Effector memory CD4-positive, alpha-beta T cell (primary cell): ENCODE measurements at places on chromosomes 2 and 18.

- no peaks in the 10 kb centered on the region for H3K27me3 ChIP-seq
- H3K36me3 ChIP-seq = no peaks in the 10 kb centered on the region
- H3K4me3 ChIP-seq = no peak overlapping the region
- no peaks in the 10 kb centered on the region for H3K4me1 ChIP-seq
These were observed 320.4 kb upstream of the REV1 start for GRCh38 chr2:99810225-99810624.

GRCh38 chr2:212975333-212975732 lies 176.1 kb downstream of the IKZF2 start:
- H3K27me3 ChIP-seq = no peaks in the 10 kb centered on the region
- H3K4me1 ChIP-seq = no peaks in the 10 kb centered on the region
- no peaks in the 10 kb centered on the region for H3K36me3 ChIP-seq
- no peak overlapping the region for H3K27ac ChIP-seq
- DNase-seq = no peak

DNA sequence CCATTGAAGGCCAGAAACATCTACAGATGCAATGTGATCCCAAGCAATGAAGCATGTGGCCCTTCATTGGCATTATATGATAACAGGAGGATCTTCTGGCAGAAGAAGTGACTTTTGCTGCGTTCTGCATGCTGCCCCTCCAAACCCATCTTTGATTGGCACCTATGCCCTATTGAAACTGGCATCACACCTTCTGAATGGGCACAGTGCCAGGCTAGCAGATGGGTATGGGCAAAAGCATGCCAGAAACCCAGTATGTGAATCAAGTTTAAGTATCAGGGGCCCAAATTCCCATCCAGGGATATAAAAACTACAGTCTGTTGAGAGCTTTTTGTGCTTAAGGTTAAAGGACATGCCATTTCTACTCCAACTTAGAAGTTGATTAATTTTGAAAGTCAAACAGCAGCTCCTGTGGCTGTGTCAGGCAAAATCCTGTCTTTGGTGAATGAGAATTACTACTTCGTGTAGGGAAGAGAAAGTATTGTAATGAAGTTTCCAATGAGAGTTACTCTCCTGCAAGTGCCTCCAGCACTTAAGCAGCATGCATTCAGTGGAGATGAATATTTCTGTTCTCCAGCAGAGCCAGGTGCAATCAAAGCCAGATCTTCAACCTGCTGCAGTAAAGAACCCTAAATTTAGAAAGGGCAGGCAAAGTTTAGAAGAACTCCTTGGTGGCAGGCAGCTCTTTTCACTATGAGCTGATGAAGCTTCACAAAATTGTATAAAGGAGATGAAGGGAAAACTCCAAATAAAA lies 8.6 kb downstream of the VRK2 start:
- H3K36me3 ChIP-seq = no peaks in the 10 kb centered on the region
- H3K27me3 ChIP-seq = no peaks in the 10 kb centered on the region
- H3K27ac ChIP-seq = no peak overlapping the region
- DNase-seq = no peak

DNA sequence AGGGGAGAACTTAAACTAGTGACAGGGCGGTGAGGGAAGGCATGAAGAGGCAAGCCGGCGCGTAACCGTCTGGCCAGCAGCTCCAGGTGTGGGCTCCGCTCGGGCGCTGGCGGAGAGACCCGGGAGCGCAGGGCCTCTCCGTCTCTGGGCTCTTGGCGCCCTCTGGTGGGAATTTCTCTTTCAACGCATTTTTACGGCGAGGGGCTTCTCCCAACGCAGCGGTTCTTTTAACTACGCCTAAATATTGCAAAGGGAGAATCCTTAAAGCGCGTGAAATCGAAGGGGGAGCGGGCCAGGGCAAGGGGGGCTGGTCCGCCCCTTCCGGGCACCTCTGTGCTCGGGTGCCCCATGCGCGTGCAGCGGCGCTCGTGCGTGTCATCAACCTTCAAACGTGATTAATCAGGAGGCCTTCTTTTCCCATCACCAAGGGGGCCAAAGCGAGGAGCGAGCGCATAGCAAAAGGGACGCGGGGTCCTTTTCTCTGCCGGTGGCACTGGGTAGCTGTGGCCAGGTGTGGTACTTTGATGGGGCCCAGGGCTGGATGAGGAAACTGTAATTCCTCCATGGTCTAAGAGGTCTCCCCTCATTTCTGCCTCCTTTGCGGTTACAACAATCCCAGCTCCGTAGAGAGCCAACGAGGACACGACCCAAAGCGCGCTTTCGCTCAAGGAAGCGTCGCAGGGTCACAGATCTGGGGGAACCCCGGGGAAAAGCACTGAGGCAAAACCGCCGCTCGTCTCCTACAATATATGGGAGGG lies 762 bp upstream of the GAD1 start:
- peak; percentile 26 for DNase-seq
- no peak overlapping the region for H3K27ac ChIP-seq
- H3K4me3 ChIP-seq = peak overlapping the region; percentile 55
- H3K27me3 ChIP-seq = peaks cover 72% of the 10 kb centered on the region

DNA sequence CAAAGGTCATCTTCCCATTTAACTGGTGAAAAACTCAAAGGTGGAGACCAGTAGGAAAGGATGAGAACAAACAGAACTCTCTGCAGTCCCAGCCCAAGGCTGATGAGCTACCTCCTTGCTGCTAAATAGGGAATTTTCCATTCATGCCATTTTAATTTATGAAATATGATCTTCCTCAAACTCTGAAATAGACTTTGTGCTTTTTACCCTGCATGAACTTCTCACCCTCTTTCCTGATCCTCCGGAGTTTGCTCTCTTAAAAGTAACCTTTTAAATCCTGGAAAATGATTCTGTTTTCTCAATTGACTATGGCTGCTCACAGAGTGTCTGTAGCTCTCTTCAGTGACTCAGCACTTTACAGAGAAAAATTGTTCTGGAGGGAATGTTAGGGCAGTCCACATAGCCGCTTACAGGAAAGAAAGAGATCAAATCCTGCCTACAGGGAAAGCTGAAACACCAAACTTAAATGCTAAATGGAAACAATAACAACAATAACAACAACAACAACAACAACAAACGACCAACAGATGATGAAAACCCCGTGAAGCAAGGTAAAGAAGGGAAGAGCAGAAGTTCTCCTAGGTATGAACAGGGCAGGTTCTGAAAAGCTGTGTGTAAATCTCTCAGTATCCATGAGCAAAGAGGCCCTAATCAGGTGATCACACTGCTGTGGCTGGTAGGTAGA lies 79.8 kb upstream of the SESTD1 start:
- H3K27ac ChIP-seq = no peak overlapping the region
- no peak for DNase-seq
- no peaks in the 10 kb centered on the region for H3K36me3 ChIP-seq

DNA sequence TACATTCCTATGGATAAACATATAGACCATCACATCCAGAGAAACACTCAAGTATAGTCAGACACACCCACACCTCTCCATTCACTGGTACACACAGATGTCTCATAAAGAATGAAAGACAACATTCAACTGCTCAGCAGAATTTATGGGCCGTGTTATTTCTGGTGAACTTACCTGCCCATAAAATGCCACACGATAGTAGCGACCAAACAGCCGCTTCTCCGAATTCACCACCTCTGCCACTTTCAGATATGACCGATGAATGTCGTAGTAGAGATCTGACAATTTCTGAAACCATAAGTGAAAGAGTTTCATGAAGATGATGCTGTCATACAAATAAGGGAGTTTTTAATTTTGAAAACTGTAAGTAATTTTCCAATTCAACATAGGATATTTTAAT lies 70.7 kb upstream of the CCDC195 start:
- DNase-seq = no peak
- no peak overlapping the region for H3K27ac ChIP-seq
- no peaks in the 10 kb centered on the region for H3K27me3 ChIP-seq
- no peak overlapping the region for H3K4me3 ChIP-seq
- H3K36me3 ChIP-seq = peaks cover 74% of the 10 kb centered on the region
- H3K4me1 ChIP-seq = no peaks in the 10 kb centered on the region

DNA sequence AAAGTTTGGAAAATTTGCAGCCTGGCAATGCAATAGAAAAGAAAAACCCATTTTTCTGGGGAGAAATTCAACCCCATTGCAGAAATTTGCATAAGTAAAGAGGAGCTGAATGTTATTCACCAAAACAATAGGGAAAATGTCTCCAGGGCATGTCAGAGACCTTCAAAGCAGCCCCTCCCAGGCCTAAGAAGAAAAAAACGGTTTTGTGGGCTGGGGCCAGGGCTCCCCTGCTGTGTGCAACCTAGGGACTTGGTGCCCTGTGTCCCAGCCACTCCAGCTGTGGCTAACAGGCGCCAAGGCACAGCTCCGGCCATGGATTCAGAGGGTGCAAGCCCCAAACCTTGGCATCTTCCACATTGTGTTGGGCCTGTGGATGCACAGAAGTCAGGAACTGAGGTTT lies 224.5 kb downstream of the TXNL1 start:
- H3K4me1 ChIP-seq = no peaks in the 10 kb centered on the region
- H3K4me3 ChIP-seq = no peak overlapping the region
- DNase-seq = no peak
- no peak overlapping the region for H3K27ac ChIP-seq
- no peaks in the 10 kb centered on the region for H3K36me3 ChIP-seq
- H3K27me3 ChIP-seq = no peaks in the 10 kb centered on the region

GRCh38 chr2:54341656-54342055 lies 85.6 kb upstream of the TSPYL6 start:
- H3K27ac ChIP-seq = no peak overlapping the region
- no peak overlapping the region for H3K4me3 ChIP-seq
- no peaks in the 10 kb centered on the region for H3K4me1 ChIP-seq

- no peaks in the 10 kb centered on the region for H3K36me3 ChIP-seq
- no peak overlapping the region for H3K27ac ChIP-seq
- no peak overlapping the region for H3K4me3 ChIP-seq
These were observed 367.8 kb downstream of the GPD2 start for GRCh38 chr2:156803967-156804366.

GRCh38 chr2:146433116-146433875 lies 1411.5 kb upstream of the ACVR2A start:
- H3K27ac ChIP-seq = no peak overlapping the region
- H3K4me1 ChIP-seq = no peaks in the 10 kb centered on the region
- H3K27me3 ChIP-seq = no peaks in the 10 kb centered on the region
- H3K36me3 ChIP-seq = no peaks in the 10 kb centered on the region
- no peak overlapping the region for H3K4me3 ChIP-seq

GRCh38 chr2:75025633-75026380 lies 67.4 kb downstream of the POLE4 start:
- no peaks in the 10 kb centered on the region for H3K27me3 ChIP-seq
- H3K36me3 ChIP-seq = no peaks in the 10 kb centered on the region
- no peaks in the 10 kb centered on the region for H3K4me1 ChIP-seq

GRCh38 chr2:96852667-96853066 lies 5.1 kb downstream of the ANKRD39 start:
- peaks cover 39% of the 10 kb centered on the region for H3K36me3 ChIP-seq
- H3K27me3 ChIP-seq = no peaks in the 10 kb centered on the region

DNA sequence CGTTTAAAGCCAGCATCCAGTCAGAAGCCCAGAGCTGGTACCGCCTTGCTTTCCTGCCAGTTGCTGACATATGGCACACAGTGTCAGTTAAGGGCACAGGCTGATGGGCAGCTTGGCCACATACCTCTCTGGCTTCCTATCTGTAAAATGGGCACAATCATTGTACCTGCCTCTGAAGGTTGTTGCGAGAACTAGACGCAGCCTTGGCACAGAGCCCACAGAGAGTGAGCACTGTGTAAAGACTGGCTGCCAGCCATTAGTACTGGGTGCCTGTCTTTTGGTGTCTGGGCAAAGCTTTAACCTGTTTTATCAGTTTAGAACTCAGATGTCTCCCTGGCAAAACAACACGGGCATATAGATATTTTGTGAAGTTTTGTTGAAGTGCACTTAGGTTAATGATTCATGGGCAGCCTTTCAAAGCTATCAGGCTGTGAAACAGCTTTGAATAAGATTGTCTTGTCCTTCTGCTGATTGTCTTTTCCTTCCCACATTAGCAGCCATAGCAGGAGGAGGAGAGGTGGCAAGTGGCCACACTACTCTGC lies 269.5 kb downstream of the NEDD4L start:
- no peak overlapping the region for H3K27ac ChIP-seq
- no peak overlapping the region for H3K4me3 ChIP-seq
- DNase-seq = no peak
- H3K36me3 ChIP-seq = no peaks in the 10 kb centered on the region
